HCT116 (cell line): ENCODE measurements at places on chromosomes 16 and 17.
A peak's percentile ranks its signal among the peaks of the same experiment; 100 is the strongest.

GRCh38 chr17:44672479-44673093, 16.3 kb downstream of the MEIOC start:
- peak; percentile 18 for DNase-seq

DNA sequence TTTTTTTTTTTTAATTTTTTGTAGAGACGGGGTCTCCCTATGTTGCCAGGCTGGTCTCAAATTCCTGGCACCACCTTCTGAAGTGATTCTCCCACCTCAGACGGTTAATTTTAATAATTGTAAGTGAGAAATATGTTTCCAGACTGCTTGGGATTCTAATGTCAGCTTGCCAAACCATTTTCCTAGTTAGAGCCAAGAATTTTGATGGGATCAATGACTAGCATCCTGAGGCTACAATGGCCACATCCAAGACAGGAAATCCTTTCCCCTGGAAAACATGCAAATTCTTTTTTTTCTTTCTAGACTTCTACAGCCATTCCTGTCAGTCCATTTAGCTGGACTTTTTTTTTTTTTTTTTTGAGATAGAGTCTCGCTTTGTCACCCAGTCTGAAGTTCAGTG, 32.6 kb downstream of the IGF2BP1 start:
- DNase-seq = no peak

DNA sequence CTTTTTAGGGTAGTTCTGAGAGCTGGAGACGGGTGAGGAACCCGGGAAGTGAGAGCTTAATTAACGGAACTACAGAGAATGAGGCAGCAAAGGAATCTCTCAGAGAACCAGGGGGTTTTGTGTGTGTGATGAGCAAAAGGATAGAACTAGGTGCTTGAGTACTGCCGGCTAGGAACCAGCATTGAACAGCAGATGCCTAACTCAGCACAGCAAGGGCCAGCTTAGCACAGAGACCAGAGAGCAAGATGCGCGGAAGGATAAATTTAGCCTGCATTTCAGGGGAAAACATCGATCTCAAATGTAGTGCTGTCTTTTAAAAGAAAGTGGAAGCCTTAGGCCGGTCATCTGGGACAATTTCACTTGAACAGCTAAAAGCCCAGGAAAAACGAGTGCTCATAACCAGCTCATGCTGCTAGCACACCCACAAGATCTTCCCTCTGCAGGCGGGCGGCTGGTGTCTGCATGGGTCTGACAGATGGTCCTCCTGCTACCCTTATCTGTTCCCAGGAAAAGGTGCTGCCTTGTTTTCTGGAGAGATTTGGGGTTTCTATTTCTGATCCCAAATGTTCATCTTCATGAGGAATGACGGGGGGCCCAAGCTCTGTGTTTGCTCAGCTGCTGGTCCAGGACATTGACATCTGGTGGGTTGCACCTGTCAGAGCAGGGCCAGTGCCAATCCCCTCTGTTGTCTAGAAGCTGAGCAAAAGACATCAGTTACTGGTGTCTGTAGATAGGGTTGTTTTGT, 103.9 kb downstream of the SOCS1 start:
- DNase-seq = no peak

GRCh38 chr16:67760206-67760955, 41.3 kb upstream of the GFOD2 start:
- DNase-seq = no peak

DNA sequence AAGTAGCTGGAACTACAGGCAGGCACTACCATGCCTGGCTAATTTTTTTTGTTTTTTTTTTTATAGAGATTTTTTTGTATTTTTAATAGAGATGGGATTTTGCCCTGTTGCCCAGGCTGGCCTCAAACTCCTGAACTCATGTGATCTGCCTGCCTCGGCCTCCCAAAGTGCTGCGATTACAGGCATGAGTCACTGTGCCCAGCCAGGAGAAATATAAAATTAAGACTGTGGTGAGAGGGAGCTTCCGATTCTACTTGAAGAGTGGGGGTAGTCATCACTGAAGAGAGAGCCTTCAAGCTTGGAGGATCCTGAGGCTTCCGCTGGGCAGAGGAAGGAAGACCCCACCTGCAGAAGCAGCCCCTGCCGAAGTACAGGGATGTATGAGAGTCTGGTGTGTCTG, 34.4 kb upstream of the RGS9 start:
- DNase-seq = no peak

DNA sequence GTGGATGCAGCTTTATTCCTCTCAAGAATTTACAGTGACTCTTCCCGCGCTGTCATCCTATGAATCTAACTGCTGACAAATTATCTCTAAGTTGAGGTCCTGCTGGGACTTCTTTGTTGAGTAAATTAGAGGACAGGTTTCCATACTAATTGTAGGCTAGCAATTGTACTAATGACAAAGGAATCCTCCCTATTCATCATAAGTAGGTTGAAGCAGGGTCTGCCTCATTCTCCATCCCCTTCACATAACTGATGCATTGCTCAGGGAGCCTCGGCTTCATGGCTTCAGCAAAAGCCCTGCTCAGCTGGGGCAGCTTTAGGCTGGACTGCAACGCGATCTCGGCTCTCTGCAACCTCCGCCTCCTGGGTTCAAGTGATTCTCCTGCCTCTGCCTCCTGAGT, 83.1 kb upstream of the IRX6 start:
- no peak for DNase-seq

DNA sequence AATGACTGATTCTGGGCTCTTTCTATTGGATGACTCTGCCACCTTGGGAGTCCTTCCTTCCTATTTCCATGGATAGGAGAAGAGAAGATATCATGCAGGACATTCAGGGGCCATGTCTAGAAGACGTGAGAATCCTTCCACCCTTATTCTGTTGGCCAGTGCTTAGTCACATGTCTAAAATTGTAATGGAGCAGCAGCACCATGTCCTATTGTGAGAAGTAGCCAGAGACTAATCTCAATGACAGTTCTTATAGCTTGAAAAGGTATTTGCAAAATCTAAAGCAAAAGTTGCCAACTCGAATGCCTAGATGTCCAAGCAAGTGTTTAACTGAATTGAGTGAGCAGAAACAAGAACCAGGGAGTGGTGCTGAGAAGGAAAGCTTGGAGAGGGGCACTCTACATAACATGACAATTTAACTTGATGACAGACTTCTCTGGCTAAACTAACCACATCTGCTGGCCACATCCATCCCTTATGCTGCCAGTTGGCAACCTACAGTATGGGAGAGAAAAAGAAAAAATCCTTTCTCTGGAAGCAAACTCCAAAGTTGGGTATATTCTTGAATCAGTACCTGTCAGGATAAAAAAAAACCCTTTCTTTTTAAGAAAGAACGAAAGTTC, 225.7 kb downstream of the CDH13 start:
- DNase-seq = no peak

GRCh38 chr17:35171834-35172233, 22.4 kb downstream of the SLC35G3 start:
- DNase-seq = no peak

DNA sequence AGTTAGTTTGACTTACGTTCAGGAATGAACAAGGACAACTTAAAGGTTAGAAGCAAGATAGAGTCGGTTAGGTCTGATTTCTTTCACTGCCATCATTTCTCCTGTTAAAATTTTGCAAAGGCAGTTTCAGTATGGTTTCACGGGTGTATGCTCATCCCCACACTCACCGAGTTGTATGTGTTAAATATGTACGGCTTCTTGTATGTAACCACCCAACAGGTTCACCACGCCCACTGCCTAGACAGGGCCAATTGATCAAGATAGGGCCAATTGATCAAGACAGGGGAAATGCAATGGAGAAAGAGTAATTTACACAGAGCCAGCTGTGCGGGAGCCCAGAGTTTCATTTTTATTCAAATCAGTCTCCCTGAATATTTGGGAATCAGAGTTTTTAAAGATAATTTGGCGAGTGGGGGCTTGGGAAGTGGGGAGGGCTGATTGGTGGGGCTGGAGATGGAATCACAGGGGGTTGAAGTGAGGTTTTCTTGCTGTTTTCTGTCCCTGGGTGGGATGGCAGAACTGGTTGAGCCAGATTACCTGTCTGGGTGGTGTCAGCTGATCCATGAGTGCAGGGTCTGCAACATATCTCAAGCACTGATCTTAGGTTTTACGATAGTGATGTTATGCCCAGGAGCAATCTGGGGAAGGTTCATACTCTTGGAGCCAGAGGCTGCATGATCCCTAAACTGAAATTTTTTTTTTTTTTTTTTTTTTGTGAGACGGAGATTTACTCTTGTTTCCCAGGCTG, 62.4 kb upstream of the PLCG2 start:
- no peak for DNase-seq

DNA sequence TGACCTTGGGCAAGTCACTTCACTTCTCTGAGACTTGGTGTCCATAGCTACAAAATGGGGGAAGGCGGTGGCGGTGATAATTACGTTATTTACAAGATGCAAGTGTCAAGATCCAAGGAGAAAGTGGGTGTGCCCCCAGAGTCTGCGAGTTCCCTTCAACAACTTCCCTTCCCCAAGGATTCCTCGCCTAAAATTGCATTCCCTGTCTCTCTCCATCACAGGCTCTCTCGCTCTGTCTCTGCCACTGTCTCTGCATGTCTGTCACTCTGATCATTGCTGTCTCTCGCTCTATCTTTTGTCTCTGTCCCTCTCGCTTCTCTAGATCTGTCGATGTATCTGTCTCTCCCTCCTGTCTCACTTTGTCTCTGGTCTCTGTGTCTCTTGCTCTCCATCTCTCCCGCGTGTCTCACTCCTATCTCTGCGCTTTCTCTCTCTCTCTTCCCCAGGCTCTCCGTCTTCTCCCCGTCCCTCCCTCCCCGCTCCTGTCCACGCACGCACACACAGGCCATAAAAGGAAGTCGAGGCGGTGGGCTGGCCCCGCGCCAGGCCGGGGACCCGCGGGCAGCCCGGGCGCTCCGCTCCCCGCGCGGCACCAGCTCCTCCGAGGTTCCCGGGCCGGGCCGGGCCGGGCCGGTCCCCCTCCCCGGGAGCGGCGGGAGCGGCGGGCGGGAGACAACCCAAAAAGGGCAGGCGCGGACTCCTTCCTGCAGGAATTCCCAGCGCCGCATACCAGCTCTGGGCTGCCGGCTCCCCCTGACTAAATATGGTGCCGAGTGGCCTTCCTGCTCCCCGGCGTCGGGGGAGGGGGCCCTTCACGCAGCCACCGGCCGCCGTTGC, 1.1 kb upstream of the MYH11 start:
- DNase-seq = no peak

DNA sequence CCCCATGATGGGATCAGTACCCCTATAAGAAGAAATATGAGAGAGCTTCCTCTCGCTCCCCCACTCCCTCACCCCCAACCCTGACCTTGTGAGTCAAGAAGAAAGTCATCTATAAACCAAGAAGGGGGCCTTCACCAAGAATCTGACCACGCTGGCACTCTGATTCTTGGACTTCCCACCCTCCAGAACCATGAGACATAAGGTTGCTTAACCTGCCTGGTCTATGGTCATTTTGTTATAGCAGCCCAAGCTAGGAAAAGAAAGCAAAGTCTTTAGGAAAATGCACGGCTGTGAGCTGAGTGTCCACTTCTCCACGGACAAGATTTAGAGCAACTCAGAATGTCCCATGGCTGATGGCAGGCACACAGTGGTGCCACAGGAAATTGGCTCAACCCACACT, 333.5 kb downstream of the SOX9 start:
- no peak for DNase-seq

DNA sequence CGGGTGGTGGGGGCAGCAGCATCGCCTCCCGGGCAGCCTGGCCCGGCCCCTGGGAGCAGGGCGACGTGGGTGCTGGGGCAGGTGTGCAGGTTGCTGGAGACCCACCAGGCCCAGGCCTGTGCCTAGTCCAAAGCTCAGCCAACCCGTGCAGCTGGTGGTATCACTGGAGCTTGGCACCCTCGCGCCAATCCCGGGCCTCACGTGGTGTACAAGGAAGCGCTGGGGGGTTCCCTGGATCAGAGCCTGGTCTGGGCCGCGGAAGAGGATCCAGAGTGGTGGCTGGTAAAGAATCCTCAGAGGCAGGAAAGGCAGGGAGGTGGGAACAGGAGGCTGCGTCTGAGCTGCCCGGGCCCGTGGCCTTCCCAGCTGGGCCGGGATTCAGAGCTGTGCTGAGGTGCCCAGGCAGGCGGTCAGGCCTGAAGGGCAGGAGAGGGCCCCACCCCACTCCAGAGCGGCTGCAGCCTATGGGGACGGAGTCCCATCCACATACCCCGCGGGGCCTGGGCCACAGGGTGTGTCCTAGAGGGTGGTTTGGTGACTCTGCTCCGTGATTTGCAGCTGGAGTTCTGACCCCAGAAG, 36.2 kb downstream of the ZFPM1 start:
- no peak for DNase-seq

DNA sequence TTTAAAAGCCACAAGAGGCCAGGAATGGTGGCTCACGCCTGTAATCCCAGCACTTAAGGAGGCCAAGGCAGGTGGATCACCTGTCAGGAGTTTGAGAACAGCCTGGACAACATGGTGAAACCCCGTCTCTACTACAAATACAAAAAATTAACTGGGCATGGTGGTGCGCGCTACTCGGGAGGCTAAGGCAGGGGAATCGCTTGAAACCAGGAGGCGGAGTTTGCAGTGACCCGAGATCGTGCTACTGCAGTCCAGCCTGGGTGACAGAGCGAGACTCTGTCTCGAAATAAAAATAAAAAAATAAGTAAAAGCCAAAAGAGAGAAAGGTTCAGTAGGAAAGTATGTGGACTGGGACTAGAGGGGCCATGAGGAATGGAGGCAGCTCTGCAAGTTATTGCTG, 13.1 kb upstream of the ITGAL start:
- no peak for DNase-seq

DNA sequence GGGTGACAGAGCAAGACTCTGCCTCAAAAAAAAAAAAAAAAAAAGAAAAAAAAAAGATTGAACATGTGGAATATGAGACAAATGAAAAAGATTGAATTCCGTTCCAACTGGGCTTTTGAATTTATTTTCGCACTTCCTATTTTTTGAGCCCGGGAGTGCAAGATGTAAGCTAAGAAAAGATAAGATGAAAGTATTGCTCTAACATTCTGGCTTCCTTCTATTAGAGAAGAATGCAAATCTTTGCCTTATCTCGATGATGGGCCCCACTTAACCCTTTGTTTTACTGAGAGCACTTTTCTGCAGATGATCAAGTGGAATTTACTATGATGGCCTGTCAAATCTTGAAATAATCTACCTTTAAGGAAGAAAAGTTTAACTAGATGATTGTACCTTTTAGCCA, 96.3 kb downstream of the WWOX start:
- no peak for DNase-seq

DNA sequence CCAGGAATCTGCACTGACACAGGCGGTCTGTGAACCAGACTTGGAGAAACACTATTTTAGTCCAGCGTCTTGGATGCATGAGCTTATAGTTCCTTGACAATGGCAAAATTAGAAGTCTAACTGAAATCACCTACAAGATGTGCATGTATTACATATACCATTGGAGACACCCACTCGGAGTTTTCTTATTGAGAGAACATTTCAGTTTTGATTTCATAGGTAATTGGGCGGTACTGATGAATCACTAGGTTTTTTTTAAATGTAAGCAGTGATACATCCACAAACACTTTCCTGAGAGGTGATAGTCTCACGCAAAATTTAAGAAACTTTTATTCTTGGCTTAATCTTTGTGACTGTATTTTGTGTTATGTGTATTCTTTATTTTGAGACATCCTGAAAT, 69.8 kb downstream of the PRKCA start:
- DNase-seq = no peak
